Activated naive CD4-positive, alpha-beta T cell treated with anti-CD3 and anti-CD28 coated beads, Interleukin-2, amount 50 U/mL, for 16 hours (primary cell): ENCODE measurements at places on chromosomes 12 and 14.

DNA sequence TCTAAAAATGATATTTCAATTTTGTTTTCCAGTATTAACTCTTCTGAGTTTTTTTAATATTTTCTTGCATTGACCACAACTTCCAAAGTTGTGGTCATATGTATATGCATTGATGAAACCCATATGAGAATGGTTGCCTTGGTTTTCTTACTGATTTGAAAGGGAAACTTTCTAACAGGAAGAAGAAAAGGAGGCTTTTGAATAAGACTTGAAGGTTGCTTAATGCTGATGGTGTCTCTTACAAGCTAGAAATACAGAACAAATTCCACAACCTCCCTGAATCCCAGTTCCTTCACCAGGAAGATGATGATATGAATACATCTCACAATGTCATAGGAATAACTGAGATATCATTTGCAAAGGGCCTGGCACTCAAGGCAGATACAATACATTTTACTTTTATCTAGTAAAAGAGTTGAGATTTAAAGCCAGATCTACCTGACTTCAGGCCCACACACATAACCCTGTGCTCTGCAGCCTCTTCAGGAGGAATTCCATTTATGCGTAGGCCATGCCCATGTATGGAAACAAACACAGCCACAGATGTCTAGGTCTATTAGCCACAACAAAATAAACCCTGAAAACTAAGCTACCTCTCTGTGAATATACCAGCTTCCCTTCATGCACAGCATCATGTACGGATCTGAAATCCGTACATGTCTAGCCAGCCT lies 165.4 kb upstream of the PLEKHG7 start:
- DNase-seq, result no peak

DNA sequence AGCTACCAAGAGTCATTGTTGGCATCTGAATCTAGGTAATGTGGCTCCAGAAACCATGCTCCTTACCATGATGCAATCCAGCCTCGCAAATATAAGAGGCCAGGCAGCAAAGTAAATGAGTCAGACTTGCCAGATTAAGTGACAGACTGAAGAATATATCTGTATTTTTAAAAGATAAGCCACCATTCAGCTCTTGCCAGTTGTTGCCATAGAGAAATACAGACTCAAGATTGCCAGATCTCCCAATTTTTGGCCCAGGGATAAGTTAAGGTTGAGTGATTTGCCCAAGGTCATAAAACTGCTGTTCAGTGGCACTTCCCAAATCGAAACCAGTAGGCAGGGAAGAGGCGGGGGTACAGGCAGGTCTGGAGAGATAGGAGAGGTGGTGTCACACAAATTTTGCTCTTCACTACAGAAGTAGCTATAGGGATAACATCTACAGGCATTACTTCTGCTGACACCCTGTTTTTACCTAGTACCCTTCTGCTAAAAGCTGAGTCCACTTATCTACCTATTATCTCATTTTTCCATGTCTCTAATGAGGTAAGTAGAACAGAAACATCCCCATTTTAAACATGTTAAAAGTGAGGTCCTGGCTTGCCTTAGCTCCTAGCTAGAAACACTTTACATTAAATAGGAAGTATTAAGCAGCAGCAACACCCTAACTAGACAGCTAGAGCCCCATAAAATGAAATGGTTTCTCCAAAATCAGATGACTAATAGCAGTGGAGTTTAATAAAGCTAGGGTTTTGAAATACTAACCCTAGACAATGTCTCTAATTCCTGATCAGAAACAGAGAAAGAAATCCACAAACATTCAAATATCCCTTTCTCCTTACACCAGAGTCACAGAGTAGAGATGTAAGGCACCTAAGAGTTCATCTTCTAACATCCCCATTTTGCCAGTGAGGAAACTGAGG lies 19.5 kb downstream of the DCAF5 start:
- DNase-seq, result peak; percentile 24

DNA sequence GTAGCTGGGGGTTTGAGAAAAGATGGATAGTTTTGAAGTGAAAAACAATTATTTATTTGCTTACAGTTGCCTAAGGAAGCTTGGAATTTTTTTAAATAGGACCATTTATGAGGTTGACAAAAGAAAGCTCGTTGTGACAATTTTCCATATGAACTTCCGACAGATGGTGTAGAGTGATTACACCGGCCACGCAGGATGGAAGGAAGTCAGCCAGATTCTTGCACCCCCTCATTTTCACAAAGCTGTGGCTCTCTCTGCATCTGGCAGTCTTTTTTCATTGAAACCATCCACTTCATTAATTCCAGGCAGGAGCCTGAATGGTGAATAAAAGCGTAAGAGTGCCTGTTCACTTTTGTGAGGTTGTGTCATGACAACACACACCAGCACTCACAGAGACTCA lies 1284.1 kb downstream of the AACS start:
- no peak for DNase-seq

DNA sequence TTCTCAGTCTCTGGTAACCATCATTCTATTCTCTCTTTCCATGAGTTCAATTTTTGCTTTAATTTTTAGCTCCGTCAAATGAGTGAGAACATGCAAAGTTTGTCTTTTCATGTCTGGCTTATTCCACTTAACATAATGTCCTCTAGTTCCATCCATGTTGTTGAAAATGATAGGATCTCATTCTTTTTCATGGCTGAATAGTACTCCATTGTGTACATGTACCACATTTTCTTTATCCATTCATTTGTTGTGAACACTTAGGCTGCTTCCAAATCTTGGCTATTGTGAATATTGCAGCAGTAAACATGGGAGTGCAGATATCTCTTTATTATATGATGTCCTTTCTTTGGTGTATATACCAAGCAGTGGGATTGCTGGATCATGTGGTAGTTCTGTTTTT lies 145.4 kb upstream of the E2F7 start:
- DNase-seq, result no peak

DNA sequence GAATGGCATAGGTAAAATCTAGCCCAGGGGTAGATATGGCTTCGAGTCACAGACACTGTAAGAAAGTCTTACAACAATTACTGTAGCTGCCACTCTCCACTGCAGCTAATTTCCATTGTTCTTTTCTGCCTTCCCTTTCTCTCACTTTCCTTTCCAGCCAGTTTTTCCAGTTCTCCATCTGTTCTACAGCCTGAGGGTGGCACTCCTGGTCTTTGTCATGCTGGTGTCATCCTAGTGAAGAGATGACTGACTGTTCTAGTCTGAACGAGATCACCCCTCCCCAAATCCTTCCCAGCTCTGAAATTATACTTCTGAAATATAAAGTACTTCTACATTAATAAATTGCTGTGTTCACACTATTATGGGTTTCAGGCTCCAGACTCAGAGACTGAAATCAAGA lies 74.2 kb upstream of the CSRP2 start:
- no peak for DNase-seq

- no peak for DNase-seq
Measured at GRCh38 chr12:105076913-105077312, 7.3 kb downstream of the ALDH1L2 start.

DNA sequence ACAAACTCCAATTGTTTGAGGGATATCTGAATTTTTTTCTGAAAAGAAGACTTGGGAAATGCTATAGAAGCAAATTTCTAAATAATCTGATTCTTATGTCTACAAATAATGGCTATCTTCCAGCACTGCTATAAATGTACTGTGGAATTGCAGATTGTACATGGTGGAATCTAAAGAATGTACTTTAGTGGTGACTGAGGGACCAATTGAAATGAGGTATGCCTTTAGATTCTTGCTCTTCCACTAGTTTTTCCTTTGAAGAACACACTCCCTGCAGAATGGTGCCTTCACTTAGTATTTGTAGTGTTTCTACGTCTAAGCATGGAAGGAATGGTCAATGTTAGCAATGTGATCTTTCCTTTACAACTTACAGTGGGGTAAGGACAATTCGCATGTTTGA lies 11.7 kb upstream of the PRB4 start:
- no peak for DNase-seq

DNA sequence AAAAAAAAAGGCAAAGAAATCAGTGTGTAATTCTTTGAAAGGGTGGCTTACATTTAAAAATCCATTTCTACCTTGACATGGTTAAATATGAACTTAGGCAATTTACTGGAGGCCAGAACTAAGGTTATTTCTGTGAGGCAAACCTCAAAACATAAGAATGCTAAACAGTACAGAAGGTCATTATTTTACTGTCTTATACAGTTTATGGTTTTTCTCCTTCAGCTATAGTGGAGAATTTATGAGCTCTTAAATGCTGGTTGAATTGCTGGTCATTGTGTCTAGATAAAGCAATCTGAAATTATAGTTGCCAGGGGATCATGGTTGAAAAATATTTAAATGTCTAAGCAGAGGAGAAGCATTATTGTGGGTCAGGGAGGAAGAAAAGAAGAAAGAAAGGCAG lies 70.5 kb downstream of the TRIM9 start:
- DNase-seq, result no peak

DNA sequence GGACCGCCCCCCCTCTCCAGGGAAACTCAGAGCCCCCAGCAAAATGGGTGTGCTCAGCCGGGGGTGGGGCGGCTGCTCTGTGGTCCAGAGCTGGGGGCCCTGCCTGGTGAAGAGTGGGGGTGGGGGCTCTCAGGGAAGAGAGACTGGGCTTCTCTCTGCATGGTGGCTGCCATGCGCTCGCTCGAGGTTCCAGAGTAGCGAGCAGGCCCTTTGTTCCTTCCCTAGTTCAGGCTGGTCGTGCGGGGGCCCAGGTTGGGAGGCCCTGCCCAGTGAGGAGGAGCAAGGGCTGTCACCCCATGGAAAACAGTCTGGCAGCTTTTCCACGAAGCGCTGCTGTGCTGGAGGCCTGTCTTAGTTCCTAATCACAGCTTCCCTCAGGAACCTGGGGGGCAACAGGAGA lies 134.6 kb downstream of the AEBP2 start:
- no peak for DNase-seq

GRCh38 chr12:66065641-66066136 lies 64.9 kb downstream of the LLPH start:
- no peak for DNase-seq

GRCh38 chr14:95119336-95119735 lies 38.0 kb downstream of the DICER1 start:
- DNase-seq, result no peak

- DNase-seq, result no peak
Measured at GRCh38 chr14:85363358-85363757, 166.6 kb upstream of the FLRT2 start.

- no peak for DNase-seq
Measured at GRCh38 chr12:109139360-109139759, 23.0 kb downstream of the ACACB start.

DNA sequence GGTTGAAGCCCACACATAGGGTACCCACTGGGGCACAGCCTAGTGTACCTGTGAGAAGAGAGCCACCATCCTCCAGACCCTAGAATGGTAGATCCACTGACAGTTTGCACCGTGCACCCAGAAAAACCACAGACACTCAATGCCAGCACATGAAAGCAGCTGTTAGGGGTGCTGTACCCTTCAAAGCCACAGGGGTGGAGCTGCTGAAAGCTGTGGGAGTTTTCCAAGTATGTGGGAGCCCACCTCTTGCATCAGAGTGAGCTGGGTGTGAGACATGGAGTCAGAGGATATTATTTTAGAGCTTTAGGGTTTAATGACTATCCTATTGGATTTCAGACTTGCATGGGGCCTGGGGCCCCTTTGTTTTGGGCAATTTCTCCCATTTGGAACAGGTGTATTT lies 30.5 kb downstream of the TSPAN19 start:
- DNase-seq, result no peak

DNA sequence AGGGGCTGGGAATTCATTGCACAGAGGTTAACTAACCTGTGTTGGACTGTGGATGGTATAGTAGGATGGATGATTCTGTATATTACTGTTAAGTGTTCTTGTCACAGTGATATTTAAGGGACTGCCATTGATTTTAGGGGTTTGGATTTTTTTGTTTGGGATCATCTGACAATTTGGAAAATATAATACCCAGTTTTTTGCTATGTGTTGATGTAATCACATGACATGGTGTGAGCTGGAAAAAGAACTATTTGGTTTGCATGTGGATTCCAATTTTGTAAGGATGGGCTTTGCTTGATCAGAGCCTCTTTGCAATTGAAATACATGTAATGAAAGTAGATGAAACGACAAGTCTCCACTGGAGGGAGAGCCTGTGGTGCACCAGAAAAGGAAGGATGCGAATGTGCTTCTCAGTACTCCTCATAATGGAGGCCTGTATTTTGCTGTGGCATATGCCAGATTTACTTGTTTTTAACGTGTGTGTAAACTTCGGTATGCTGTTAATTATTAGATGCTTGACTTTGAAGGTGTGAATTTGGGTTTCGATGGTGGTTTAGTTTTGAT lies 2.7 kb downstream of the DYRK2 start:
- peak; percentile 19 for DNase-seq

DNA sequence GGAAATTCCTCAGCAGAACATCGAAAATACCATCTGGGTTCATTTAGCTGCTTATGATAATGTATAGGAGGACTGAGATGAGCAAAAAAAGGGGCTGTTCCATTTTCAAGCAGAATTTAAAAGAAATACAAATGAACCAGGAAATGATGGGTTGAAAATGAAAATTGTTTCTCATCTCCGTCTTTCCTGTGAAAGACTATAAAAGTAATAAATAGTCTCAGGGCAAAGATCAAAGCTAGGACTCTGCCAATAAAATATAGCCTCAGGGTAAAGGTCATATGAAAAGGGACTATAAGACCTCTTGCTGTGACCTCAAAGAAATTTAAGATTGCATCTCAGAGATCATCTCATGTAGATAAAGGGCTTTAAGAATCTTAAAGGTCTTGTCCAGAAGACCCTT lies 478.0 kb downstream of the BTG1 start:
- no peak for DNase-seq

DNA sequence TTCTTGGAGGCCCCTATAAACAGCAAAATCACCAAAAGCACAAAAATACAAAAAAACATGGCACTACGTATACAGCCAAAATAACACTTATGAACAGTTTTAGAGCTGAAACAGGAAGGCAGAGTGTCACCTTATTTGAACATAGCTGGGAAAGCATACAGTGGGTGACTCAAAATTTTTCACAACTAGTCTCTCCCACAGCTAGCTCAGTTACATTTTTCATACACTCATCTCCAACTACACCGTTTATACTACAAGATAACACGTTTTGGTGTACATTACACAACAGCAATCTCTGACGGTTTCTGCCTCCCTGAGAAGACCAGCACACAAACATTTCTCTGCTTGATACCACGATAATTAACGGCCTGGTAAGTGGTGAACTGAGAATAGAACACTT lies 2.9 kb downstream of the RAD52 start:
- DNase-seq, result no peak

DNA sequence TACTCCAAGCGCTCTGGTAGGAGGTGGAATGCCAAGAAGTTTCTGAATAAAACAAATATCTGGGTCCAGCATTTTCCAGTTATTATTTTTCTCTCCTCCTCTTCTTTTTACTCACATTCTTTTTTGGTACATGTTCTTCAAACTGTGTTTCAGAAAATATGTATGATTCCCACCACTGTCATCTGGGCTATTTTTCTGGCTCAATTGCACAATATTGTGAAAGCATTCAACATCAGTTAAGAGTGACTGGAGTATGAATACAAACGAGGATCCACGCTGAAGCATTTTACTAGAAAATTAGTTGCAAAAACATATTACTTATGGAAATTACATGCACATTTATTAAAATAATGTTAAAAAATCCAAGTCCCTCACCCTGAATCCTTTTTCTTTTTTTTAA lies 61.5 kb downstream of the KCNMB4 start:
- no peak for DNase-seq
